GM19239 (cell line): ENCODE measurements at places on chromosomes 6 and 20.

GRCh38 chr6:167977717-167978467 lies 19.6 kb upstream of the KIF25 start:
- no peak for DNase-seq

GRCh38 chr20:44598423-44599305 lies 16.3 kb downstream of the PKIG start:
- DNase-seq = no peak

- no peak for DNase-seq
These were observed 15.4 kb downstream of the FBXL4 start for GRCh38 chr6:98932381-98932780.

- no peak for DNase-seq
These were observed 78.6 kb upstream of the QKI start for GRCh38 chr6:163335671-163336545.

DNA sequence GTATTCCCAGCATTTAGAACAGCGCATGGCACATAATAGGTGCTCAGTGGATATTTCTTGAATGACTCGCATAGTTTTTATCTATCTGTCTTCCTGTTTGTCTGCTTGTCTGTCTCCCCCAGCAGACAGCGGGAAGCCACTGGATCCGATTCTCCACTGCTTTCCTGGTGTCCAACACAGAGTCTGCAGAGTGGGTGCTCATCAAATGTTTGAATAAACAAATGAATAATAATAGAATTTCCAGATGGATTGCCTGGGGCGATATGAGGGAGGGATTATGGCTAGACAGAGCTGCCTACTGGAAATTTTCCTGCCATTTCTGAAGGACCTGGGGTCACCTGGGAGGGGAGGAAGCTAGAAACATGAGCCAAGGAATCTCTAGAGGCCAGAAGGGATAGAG lies 18.9 kb downstream of the CDH22 start:
- no peak for DNase-seq

DNA sequence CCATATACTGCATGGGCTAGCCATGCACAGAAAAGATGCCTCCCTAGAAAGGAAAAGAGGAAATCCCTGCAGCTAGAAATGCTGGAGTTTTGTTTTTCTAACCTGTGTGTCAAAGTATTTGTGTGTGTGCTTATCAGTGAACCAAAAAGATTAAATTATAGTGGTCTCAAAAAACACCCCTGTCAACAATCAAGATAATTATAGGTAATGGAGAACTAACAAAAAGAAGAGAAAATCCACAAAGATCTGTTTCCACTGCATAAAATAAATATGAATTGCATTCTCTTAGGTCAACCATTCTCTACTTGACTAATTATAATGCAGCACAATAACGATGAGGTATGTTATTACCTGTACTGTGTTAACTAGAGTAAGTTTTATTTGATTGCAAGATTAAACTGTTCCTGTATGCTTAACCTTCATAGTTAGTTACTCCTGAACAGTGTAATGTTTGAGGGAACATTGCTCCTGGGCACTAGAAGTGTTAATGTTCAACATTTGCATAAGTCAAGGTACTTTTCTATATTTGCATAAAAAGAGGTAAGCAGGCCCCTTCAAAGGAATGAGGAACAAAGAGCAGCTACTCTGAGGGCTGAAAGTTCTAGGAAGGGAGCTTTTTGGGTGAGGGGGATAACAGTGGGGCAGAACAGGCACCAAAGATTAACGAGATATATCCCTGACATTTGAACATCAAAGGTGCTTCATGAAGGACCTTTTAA lies 212.1 kb downstream of the BTBD9 start:
- DNase-seq = peak; percentile 29

- DNase-seq = no peak
These were observed 10.5 kb upstream of the AVP start for GRCh38 chr20:3094848-3095629.

GRCh38 chr6:56458324-56458884 lies 184.3 kb downstream of the DST start:
- no peak for DNase-seq

DNA sequence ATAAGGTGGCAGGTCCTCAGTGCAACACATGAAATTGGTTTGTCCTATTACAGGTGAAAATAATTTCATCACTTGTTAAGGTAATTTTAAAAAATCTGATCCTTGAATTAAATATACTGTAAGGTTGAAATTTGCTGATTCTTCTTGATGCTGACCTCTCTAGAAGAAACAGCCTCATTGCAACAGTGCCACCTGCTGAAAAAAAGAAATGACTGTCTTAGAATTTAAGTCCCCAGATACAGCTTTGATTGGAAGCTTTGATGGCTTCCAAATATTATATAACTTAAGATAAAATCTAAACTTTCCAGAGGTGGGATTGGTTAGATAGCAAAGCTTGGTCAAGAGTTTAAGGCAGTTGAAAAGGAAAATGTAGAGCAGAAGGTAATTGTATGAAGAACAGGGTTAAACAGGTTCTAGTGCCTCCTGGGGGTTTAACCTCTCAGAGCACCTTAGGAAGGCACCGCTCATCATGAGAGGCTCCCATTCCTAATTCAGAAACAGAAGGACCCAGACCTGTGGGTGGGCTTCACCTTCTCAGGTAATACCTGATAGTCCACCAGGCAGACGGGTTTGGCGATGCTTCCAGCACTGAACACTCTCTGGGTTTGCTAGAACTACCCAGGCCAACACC lies 401.0 kb downstream of the PAX1 start:
- DNase-seq = no peak
